Aorta (tissue), 5 donors: ENCODE measurements at places on chromosomes 7 and 10. TPM values are rescaled to one million over a fixed set of nuclear protein-coding genes. Genes with fewer than 3 reads are reported as not detected.

C10orf53 gene
- not detected for total RNA-seq

ASZ1 gene
- not detected for total RNA-seq

DNAJB12 gene
- total RNA-seq: 33.1 TPM

ASB13 gene
- 23.2 TPM for total RNA-seq

ANKRD22 gene
- total RNA-seq: 0.26 TPM

ANKRD2 gene
- total RNA-seq: 0.39 TPM

DNA sequence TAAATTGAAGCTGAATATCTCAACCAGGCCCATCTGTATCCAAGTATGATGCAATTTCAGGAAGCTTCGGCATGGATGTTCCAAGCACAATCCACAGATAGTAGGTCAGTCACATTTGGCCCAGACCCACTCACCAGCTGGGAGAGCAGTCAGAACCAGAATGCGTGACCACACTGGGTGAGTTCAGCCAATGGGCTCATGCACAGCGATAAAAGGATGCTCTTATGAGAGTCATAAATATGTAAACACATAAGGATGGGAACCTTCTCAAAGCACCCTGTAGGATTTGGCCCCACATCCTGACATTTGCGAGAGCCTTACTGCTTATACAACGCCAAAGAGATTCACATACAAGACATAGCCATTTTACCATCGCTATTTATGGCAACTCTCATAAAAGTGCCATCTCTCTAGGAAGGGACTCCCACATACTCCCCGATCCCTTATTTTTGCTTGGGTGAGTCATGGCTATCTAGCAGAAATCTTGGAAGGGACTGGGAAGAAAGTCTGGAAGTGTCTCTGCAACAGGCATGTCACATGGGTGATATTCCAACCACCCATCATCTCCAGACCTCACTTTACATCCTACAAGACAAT lies 3.0 kb downstream of the AFAP1L2 start:
- no peaks in the 10 kb centered on the region for H3K4me1 ChIP-seq
- no peak overlapping the region for H3K4me3 ChIP-seq
- no peaks in the 10 kb centered on the region for H3K27me3 ChIP-seq
- no peak overlapping the region for H3K27ac ChIP-seq

DNA sequence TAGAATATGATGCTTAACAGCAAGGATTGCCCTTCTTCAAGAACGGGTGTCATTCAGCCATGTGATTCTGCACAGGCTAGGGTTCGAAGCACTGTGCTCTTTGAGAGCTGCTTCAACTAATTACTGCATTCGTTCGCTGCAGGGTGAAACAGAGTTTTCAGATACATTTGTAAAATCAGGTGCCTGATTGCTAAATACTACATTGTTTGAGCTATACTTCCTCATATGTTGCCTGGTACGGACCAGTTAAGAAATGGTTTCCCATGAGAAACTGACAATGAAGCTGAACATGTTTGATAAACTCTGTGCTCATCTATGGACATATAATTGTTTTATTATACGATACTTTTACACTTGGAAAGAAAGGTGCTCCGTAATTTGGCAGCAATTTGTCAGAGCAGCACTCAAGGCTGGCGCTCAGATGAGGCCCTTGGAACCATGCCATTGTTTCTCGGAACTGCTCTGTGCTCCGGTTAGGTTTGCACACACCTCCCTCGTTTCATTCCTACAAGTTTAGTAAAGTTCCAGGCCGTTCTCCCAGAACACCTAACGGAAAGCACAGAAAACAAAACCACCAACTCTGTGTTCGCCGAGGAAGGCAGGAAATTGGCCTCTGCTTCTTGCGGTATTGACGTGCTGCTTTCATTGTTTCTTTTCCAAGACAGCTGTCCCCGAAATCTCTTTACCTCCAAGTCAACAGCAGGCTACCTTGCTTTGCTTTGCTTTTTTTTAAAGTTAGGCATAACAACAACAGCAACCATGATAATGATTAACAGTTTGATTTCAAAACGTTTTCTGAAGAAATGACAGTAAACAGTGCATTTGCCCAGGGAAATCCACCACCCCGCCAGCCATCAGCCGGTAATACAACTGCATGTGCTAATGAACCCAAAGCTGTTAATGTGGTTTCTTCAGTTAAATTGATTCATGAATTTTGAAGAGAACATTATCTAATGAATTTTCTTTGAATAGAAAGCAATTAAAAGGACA lies 206.9 kb downstream of the EBF3 start:
- no peak overlapping the region for H3K27ac ChIP-seq
- DNase-seq: no peak
- no peak overlapping the region for H3K4me3 ChIP-seq
- H3K27me3 ChIP-seq: no peaks in the 10 kb centered on the region

DNA sequence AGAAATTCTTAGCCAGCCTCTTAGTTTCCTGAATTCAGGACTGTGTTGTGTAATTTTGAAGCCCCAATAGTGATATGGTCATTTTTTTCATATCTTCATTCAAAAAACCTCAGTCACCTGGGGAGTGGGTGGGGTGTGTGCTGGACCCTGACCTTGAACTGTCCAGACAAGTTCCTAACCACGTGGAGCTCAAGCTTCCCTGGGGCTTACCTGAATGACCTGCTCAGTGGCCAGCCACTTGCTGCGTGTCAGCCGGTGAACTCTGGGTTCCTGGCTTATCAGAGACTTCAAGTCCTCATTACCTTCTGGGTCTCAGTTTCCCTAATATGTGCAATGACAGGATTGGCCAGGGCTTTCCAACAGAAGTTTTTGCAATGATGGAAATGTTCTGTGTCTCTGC lies 27.1 kb downstream of the MGMT start:
- no peaks in the 10 kb centered on the region for H3K36me3 ChIP-seq
- H3K4me1 ChIP-seq: no peaks in the 10 kb centered on the region
- no peaks in the 10 kb centered on the region for H3K27me3 ChIP-seq
- H3K4me3 ChIP-seq: no peak overlapping the region

GRCh38 chr10:94320285-94320914 lies 42.3 kb downstream of the NOC3L start:
- peak; percentile 66 for DNase-seq
- H3K4me1 ChIP-seq: peaks cover 1% of the 10 kb centered on the region
- no peak overlapping the region for H3K4me3 ChIP-seq
- H3K27ac ChIP-seq: no peak overlapping the region

- no peak overlapping the region for H3K27ac ChIP-seq
- no peaks in the 10 kb centered on the region for H3K27me3 ChIP-seq
- no peak overlapping the region for H3K4me3 ChIP-seq
Measured at GRCh38 chr10:103763374-103764202, 91.8 kb downstream of the SH3PXD2A start.

DNA sequence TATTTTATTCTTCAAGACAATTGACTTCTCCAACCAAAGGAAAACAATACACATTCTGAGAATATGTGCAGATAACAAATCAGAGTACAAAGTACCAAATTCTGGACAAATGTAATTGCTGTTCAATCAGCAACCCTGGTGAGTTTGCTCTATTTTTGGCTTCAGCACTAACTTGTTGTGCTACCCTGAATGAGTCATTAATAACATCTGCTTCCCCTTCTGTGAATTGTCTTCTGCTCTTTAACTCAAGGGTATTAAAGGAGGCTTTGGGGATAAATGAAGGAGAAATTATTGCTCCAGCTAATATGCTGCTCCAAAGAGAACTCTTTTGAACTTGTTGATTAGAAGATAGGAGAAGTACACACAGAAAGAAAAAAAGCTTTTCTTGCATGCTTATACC lies 459.3 kb downstream of the HTR7 start:
- H3K4me3 ChIP-seq: no peak overlapping the region
- H3K27ac ChIP-seq: no peak overlapping the region
- H3K36me3 ChIP-seq: no peaks in the 10 kb centered on the region

- H3K36me3 ChIP-seq: no peaks in the 10 kb centered on the region
- peak overlapping the region; percentile 71 for H3K27ac ChIP-seq
- H3K27me3 ChIP-seq: no peaks in the 10 kb centered on the region
- no peaks in the 10 kb centered on the region for H3K4me1 ChIP-seq
- H3K4me3 ChIP-seq: peak overlapping the region; percentile 72
Measured at GRCh38 chr7:100428967-100429636, 529 bp upstream of the MEPCE start.

GRCh38 chr7:157276731-157277562 lies 59.9 kb upstream of the DNAJB6 start:
- DNase-seq: peak; percentile 72
- H3K4me3 ChIP-seq: no peak overlapping the region
- no peaks in the 10 kb centered on the region for H3K36me3 ChIP-seq
- no peaks in the 10 kb centered on the region for H3K4me1 ChIP-seq
- no peak overlapping the region for H3K27ac ChIP-seq

- H3K4me3 ChIP-seq: peak overlapping the region; percentile 56
- H3K36me3 ChIP-seq: no peaks in the 10 kb centered on the region
- H3K27me3 ChIP-seq: no peaks in the 10 kb centered on the region
- peak; percentile 89 for DNase-seq
- H3K27ac ChIP-seq: no peak overlapping the region
Measured at GRCh38 chr10:128210215-128211063, 84.2 kb upstream of the MKI67 start.

GRCh38 chr7:1459512-1459892 lies 232 bp upstream of the MICALL2 start:
- peak; percentile 100 for DNase-seq
- no peak overlapping the region for H3K4me3 ChIP-seq
- H3K4me1 ChIP-seq: no peaks in the 10 kb centered on the region
- no peak overlapping the region for H3K27ac ChIP-seq
